ENCODE measurements at places on chromosomes 7 and 10.

- peak; percentile 12 for DNase-seq
These were observed 86.7 kb downstream of the DGKI start for GRCh38 chr7:137760111-137760510.

DNA sequence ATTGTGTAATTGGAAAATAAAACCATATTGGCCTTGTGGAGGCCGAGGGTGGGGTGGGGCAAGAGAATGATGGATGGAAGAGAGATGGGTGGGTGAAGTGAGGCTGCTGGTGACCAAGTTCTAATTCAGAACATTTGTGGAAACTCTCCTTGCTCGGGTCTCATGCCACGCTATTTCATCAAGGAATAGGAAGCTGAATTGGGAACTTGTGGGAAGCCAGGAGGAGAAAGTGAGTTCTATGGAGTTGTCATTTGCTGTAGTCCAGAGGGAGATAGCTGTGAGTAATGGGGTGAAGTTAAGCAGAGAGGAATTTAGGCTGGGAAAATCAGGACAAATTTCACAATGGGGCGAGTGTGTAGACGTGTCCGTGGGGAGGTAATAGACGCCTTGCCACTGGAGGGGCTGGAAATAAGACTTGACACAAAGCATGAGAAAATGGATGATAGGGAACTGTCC, 339.2 kb downstream of the LRMDA start:
- no peak for DNase-seq

- DNase-seq, result no peak
These were observed 1205.3 kb downstream of the REEP3 start for GRCh38 chr10:64726466-64726865.

GRCh38 chr10:111430070-111430469, 353.2 kb downstream of the ADRA2A start:
- DNase-seq, result no peak

DNA sequence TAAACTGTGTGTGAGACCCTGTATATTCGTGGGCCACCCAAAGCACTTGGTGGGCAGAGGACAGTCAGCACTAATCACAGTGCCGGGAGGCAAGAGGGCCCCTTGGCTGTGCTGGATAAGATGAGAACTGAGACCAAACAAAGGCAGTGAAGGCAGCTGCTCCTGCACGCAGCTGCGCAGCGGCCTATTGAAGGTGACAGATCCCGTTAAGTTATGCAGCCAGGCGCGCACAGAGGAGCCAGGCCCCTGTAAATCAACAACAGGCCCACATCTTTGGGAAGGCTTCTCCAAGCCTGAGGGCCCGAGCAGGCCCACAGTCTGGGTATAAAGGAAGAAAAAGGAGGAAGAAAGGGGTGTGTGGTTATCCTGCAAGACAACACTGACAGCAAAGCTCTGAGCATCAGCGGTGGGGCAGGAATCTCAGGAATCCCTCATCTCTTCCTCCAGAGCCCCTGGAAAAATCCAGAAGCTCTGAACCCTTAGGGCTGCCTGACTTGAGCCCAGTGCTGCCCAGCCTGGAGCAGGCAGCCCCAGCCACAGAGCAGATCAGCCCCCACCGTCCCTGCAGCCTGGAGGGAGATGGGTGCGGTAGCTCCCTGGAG, 154.2 kb downstream of the ARHGAP12 start:
- DNase-seq, result no peak

DNA sequence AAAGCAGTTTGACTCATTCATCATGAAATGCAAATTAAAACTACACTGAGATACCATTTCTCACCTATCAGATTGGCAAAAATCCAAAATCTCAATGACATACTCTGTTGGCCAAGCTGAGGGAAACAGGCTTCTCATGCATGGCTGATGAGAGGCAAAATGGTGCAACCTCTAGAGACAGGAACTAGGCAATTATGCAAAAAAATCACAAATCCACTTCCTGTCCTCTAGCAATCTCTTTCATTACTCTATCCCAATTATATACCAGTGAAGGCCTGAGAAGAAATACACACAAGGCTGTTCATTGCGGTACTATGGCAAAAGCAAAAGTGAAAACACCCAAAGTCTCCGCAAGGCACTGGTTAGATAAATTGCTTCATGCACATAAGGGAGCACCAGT, 25.9 kb upstream of the PTPRN2 start:
- no peak for DNase-seq

GRCh38 chr10:58791137-58791536, 278.5 kb downstream of the BICC1 start:
- DNase-seq, result no peak

- DNase-seq, result no peak
These were observed 92.8 kb downstream of the PAXIP1 start for GRCh38 chr7:154910125-154910524.

GRCh38 chr7:116449950-116450349, 49.6 kb upstream of the CAV2 start:
- no peak for DNase-seq

DNA sequence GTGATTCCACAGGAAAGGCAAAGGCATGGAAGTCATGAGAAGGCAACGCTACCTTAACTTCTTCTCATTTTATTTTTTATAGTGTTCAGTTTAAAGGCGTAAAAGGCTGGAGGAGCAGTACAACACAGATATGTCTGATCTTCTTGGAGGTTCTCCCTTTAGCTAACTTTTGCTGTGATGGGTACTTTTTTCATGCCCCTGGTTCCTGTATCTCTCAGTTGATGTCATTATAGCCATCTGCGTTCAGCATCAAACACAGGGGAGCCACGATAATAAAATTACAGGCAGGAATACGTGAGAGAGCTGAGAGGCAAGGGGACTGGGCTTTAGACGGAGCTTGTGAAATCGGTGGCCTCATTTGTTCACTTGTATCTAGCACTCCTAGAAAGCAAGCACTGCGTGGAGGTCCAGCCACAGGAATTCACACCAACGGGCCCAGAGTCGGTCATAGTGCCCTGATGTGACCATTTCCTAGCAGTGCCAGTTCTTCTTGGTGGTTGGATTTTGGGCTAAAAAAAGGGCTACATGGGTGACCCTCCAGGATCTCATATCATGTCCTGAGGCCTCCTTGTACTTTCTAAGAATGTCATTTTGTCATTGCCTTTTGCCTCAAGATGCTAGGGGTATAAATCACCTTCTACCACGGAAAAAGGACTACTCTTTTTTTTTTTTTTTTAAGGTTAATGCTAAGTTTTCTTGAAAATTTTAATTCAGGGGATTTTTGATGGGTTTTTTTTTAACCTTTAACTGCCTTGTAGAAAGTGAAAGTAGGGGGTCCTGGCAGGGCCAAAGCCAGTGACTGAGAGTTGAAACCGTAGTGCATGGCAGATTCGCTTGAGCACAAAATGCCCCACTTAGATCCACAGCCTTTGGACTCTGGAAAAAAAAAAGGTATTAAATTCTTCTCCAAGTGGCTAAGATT, 191.5 kb downstream of the CELF2 start:
- no peak for DNase-seq

DNA sequence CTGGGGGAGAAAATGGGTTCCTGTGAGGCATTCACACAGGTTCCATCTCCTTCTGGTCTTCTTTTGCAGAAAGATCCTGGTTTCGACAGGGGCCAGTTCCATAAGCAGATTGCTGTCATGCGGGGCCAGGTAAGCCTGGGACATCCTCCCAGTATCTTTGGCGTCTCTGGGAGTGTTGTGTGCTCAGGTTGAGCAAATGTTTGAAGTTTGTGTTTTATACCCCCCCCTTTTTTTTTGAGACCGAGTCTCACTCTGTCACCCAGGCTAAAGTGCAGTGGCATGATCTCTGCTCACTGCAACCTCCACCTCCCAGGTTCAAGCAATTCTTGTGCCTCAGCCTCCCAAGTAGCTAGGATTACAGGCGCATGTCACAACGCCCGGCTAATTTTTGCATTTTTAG, 20.0 kb downstream of the AVPI1 start:
- no peak for DNase-seq

- no peak for DNase-seq
These were observed 1.7 kb downstream of the VPS37D start for GRCh38 chr7:73669288-73669701.

GRCh38 chr7:115932880-115933279, 97.7 kb downstream of the TFEC start:
- DNase-seq, result no peak
